ENCODE measurements at places on chromosomes 6 and 20.

DNA sequence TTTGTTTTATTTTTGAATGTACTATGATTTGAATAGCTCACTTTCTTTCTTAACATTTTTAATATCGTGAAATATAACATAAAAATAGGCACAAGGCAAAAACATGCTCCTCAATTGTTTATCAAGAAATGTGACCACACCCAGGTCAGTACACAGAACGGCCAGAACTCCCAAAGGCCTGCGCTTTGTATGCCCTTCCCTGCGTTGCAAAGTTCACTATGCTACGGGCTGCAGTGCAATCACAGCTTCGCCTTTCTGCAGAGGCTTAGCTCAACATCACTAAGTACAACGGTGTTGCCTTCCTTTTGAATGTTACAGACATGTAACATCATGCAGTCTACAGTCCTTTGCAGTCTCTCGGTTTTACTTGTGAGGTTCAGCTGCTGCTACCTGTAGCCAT lies 333.4 kb downstream of the THBS2 start:
- DNase-seq, result no peak

DNA sequence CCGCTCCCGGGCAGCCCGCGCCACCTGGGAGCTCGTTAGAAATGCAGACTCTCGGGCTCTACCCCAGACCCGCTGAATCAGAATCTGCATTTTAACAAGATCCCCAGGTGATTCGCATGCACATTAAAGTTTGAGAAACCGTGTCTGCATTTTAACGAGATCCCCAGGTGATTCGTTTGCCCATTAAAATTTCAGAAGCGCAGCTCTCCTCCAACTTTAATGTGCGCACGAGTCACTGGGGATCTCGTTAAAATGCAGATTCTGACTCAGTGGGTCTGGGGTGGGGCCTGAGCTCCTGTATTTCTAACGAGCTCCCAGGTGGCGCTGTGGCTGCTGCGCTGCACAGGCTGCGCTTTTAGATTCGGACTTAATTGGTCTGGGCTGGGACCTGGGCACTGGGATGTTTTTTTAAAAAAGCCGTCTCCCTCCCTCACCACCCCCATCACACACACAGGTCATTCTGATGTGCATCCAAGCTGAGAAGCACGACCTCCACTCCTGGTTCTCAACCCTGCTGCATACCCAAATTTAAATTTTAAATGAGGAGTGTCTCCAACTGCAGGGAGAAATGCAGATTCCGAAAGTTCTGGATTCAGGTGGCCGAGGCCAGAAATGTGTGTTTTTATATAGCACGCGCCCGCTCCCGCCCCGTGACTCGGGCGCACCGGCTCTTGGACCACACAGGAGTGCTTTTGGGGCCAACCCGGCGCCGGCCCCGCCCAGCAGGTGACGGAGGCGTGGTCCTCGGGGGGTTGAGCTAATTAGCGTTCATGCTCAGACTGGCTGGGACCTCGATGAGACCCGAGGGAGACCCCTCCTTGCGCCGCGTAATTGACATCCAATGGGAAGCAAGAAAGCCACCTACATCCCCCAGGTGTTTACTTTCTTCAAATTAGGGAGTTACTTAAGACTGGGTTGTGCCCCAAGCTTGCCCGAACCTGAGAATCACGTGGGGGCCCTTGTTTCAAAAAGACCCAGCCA lies 85.8 kb downstream of the ZFP64 start:
- no peak for DNase-seq

- no peak for DNase-seq
These were observed 198.2 kb upstream of the SSTR4 start for GRCh38 chr20:22836877-22837276.

GRCh38 chr6:134082191-134082590 lies 29.8 kb upstream of the SLC2A12 start:
- no peak for DNase-seq

DNA sequence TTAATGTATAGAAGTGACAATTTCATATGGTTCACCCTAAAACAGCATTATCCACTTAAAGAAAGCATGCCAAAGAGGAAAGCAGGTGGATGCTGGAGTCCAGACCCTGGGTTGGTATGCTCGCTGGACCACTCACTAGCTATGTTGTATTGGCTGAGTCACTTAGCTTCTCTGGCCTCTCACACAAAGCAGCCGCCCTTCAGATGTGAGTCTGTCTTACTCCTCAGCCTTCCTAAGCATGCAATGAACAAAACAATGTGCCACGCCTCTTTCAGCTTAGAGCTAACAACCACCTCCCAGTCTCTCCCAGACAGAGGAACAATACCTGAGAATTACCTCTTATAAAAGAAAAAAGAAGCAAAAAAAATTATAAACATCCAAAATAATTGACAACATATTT lies 29.4 kb downstream of the SIM1 start:
- DNase-seq, result no peak

GRCh38 chr6:89954721-89955148 lies 60.5 kb downstream of the GJA10 start:
- DNase-seq, result no peak

DNA sequence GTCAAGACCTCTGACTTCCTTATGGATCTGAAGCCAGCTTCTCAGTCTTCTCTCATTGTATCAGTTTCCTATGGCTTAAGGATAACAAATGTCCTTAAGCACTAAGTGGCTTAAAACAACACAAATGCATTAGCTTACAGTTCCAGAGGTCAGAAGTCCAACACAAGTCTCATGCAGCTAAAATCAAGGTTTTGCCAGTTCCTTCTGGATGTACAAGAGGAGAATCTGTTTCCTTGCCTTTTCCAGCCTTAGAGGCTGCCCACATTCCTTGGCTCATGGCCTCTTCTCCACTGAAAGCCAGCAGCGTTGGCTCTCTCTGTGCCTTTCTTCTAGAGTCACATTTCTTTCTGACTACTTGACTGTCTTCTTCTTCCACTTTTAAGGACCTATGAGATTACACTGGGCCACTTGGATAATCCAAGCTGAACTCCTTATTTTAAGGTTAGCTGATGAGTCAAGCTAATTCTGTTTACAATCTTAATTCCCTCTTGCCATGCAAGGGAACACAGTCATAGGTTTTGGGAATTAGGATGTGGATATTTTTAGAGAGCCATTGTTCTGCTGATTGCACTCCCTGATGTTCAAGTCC lies 179.0 kb downstream of the BCAS1 start:
- DNase-seq, result no peak

GRCh38 chr20:58233393-58233792 lies 4.9 kb upstream of the ANKRD60 start:
- DNase-seq, result no peak

DNA sequence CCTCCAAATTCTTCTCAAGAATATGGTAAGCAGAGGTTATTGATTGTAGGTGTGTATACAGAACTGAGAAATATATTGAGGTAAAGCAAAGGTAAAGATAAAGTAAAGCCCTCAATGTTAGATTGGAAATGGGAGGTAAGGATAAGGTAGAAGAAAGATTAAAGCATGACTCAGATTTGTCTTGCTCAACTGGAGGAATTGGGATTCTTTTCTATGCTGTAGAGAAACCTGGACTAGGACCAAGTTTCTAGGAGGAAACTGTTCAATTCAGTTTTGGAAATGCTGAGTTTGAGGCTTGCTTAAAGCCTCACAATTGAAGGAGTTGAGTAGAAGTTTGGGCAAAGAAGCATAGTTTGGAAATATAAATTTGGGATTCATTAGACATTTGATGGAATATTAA lies 634.0 kb upstream of the PTCHD4 start:
- DNase-seq, result no peak

GRCh38 chr6:31592396-31592771 lies 422 bp downstream of the NCR3 start:
- DNase-seq, result no peak

- no peak for DNase-seq
These were observed 21.9 kb upstream of the CDH22 start for GRCh38 chr20:46330072-46330763.

GRCh38 chr20:43746344-43747137 lies 19.7 kb upstream of the GTSF1L start:
- no peak for DNase-seq
